ENCODE measurements at places on chromosomes 13 and 19.
A peak's percentile ranks its signal among the peaks of the same experiment; 100 is the strongest.

DNA sequence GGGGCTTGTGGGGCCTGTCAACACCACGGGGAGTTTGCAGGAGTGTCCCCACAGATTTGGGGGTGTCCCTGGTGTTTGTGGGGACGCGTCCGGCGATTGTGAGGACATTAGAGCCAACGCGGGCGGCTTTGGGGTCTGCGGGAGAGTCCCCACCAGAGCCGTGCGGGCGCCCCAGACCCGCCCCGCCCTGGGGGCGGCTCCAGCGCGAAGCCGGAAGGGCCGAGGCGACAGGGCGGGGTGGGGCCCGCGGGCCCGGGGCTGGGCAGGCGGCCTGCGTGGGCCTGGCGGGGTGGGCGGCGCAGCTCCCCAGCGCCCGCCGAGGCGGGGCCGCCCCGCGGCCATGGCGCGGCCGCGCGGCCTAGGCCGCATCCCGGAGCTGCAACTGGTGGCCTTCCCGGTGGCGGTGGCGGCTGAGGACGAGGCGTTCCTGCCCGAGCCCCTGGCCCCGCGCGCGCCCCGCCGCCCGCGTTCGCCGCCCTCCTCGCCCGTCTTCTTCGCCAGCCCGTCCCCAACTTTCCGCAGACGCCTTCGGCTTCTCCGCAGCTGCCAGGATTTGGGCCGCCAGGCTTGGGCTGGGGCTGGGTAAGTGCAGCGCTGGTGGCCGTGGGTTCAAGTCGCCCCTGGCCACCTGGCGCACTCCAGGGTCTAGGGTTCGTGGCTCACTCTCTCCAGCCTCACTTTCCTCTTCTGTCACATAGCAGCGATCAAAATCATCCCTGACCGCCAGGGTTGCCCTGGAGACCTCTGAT, 10.3 kb downstream of the PDE4A start:
- no peak for DNase-seq

DNA sequence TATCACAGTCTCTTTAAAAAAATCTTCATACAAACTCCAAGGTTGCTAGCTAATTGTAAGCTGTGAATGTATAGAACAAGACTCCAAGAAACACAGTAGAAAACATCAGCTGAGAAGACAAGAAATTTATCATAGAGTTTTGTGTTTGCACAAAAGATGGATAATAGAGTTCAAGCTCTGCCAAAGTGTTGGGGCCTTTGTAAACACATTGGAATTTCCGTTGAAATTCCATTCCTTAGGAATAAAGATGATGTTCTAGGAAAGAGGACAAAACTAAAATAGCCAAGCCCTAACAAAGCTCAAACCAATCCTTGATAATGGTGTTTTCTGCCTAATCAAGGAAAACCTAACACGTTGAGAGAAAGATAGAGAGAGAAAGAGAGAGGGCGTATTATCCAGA, 20.6 kb downstream of the LRRC63 start:
- no peak for DNase-seq

DNA sequence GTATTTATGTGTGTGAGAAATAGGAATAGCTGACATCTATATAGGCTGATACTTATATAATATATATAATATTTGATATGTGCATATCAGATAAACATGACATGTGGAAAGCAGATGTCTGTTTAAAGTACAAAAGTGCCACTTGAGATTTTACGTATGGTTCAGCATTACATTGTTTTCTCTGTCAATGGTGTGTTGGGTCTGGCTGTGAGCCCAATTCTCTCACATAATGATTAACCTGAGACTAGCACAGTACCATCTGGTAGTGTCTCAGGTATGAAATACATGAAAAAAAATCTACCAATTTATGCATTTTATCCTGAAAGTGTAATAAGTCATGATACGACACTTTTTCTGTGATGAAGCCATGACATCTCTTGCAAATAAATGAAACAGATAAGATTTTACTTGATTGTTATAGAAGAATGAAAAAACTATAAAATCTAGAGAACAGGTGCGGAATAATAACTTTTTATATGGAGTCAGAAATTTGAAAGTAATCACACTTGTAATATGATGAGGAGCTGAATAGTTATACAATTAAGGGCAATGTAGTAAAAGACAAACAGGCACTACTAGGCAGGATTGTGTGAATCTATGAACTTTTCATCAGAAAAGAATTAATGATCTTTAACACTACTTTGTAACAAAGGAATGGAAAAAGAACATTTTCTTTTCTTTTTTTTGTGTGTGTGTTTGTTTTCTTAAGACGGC, 1405.0 kb downstream of the OLFM4 start:
- no peak for DNase-seq

DNA sequence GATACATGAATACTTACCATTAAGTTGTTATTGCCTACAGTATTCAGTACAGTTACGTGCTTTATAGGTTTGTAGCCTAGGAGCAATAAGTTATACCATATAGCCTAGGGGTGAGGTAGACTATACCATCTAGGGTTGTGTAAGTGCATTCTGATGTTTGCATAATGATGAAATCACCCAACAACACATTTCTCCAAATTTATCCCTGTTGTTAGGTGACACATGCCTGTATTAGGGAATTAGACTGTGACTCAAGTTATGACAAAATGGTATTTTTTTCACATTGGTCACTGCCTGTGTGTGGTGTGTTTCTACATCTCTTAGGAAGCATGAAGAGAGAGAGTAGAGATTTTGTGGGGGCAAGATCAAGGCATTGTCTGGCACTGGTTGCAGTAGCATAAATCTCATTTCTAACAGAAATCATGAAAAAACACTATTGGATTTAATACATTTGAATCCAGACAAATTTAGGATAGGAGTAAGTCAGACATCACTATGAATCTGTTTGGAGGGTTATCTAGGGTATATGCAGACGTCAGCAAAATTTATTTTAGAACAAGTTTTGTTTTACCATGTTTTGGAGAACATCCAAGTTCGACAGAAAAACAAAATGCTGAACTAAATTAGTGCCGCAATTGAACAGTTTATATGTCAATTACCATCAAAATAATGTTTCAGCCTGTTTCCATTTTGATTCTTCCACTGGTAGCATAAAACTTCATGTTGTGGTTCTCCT, 332.1 kb downstream of the LMO7 start:
- no peak for DNase-seq

DNA sequence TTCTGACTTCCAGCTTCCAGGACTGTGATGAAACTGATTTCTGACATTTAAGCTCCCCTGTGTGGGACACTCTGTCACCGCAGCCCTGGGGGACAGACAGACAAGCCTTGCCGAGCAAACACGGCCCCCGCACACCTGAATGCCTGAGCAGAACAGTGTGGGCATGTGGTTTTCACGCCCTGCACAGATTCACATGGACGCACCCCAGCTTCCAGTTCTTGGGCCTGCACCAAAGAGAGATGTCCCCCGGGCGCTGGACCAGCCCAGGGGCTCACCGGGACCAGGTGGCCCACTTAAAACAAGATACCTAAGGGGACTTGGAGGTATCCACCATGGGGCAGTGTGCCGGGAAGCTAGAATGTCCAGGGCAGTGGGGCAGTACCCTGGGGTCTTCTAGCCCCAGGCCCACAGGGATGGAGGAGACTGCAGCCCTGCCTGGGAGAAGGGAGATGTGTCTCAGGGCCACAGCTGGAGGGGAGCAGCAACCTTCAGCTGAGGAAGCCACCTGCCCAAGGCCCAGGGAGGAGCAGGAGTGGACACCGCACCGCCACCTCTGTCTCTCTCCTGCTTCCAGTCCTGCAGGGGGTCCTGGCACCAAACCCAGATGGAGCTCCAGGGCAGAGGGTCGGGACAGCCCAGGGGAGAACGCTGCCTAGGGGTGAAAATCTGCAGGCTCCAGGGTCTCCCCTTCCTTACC, 50.5 kb downstream of the SOX1 start:
- no peak for DNase-seq

DNA sequence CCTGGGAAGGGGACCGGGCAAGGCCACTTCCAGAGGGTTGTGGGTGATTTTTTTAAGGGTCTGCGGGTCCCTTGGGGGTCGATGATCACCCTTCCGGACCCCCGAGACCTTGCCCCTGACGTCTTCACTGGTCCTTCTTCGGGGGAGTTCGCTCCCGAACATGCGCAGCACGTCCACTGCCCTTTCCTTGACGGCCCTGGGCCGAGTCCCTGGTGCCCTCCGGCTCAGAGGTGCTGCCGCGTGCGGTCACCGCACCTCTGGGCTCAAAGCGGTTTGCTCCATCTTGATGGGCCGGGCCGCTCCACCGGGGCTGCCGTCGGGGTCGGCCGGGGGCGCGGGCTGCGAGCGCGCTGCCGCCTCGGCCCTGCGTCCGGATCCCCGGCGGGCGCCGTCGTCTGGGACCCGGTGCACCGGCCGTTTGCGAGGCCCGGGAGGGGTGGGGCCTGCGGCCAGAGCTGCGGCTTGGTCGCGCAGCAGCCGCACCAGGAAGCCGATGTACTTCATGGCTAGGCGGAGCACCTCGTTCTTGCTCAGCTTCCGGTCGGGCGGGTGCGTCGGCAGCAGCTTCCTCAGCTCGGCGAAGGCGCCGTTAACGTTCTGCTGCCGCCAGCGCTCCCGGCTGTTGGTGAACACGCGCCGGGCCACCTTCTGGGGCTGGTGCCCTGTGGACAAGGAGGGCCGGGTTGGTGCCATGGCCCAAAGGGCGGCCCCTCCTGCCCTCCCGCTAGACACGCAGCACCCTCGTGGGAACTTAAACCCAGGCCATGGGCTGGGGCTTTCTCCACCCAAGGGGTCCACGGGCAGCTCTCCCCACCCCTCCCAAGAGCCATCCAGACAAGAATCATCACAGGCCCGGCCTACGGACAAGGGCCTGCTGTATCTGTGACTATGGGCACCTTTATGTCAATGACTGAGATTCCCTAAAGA, 3.3 kb downstream of the LYL1 start:
- peak; percentile 62 for DNase-seq

DNA sequence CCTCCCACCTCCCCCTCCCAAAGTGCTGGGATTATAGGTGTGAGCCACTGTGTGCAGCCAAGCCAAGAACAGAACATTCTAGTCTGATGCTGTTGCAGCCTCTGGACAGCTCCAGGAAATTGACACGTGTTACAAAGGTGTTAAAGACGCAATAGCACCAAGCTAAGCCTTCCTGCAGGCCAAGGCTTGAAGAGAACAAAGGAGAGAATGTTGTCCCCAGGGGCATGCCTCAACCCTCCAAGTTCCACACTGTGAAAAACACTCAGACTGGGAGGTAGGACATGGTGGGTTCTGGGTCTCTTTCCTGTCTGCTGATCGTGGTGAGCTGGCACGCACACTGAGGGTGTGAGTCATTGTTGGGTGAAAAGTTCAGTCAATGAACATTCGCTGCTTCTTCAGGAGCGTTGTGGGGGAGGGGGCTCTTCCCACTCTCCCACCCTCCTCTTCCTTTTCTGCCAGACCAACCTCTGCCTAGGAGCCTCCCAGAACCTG, 5.3 kb upstream of the PTPRS start:
- no peak for DNase-seq

DNA sequence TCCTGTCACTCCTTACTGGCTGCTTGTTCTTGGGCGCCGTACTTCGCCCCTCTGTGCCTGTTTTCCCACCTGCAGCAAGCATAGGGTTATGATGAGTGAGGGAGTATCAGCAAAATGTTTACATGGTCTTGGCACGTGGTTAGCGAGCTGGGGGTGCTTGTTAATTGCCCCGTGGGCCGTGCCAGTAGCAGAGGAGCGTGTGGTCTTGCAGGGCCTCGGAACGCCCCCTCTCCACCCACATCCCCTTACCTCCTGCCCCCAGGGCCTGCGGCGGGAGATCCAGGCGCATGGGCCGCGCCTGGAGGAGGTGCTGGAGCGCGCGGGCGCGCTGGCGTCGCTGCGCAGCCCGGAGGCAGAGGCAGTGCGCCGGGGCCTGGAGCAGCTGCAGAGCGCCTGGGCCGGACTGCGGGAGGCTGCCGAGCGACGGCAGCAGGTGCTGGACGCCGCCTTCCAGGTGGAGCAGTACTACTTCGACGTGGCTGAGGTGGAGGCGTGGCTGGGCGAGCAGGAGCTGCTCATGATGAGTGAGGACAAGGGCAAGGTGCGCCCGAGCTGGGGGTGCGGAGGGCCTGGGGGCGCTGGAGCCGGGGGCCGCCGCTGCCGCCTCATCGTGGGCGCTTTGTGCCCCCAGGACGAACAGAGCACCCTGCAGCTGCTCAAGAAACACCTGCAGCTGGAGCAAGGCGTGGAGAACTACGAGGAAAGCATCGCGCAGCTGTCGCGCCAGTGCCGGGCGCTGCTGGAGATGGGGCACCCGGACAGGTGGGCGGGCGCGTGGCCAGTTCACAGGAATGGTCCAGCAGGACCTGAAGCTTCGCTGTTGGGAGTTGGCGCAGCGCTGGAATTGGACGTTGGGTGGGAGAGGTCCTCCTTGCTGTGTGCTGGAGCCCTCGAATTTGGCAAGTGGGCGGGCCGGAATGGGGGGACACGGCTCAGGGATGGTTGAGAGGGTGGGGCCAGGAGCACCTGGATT, 22.5 kb upstream of the SHKBP1 start:
- no peak for DNase-seq

GRCh38 chr13:99873832-99874430, 97.6 kb downstream of the ZIC5 start:
- no peak for DNase-seq

- DNase-seq, result no peak
Observed at GRCh38 chr19:50332244-50333038, 3.3 kb upstream of the KCNC3 start.

DNA sequence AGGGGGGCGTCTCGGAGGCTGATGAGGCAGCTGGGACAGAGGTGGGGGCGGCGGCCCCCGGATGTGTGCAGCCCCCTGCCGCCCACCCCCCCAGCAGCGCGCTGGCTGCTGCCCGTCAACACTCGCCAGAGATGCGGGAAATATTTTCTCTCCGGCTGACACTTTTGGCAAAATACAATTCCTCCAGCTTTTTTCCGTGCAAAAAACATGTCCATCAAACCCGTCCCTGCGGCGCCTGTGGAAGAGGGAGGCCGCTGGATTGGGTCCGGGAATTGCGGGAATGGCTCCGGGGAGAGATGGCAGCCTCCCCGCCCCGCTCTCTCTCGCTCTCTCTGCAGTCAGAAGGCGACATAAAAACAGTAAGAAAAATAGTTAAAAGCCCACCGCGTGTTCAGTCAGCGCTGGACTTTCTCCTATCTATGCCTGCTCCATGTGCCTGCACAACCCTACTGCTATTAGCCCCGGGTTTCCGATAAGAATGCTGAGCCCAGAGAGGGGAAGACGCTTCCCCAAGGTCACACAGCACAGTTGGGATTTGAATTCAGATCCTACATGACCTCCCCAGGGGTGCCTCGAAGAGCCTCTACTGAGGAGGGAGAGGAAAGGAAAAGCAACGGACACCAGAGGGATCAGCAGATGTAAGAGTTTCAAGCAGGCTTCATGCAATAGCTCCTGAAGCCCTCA, 23.2 kb downstream of the ZNRF4 start:
- DNase-seq, result no peak

DNA sequence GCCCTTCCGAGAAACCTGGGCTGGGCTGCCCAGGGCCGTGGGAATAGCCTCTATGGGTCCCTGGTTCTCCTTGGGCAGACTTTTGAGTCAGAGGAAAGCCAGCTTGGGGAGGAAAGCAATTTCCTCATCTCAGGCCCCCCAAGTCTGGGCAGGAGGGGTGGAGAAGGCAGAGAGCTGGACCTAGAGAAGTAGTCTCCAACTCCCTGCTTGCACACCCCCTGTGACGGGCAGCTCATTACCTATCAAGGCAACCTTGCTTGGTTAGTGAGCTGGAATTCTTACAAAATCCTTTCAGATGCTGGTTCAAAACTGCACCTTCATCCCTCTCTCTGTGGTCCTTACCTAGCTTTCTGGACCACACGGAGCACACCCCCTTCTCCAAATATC, 33.9 kb downstream of the ACTL9 start:
- DNase-seq, result no peak

Measured in stimulated activated CD8-positive, alpha-beta memory T cell treated with anti-CD3 and anti-CD28 coated beads, Interleukin-2, amount 100 ng/mL, for 48 hours (primary cell).